ENCODE measurements at places on chromosomes 3 and 15.

GRCh38 chr3:57896691-57897090 is 111.5 kb upstream of the FLNB start:
- no peak for DNase-seq

GRCh38 chr15:77843546-77843945 is 210.8 kb upstream of the LINGO1 start:
- no peak for DNase-seq

- no peak for DNase-seq
Measured at GRCh38 chr3:132783152-132783551, 60.9 kb upstream of the NPHP3 start.

DNA sequence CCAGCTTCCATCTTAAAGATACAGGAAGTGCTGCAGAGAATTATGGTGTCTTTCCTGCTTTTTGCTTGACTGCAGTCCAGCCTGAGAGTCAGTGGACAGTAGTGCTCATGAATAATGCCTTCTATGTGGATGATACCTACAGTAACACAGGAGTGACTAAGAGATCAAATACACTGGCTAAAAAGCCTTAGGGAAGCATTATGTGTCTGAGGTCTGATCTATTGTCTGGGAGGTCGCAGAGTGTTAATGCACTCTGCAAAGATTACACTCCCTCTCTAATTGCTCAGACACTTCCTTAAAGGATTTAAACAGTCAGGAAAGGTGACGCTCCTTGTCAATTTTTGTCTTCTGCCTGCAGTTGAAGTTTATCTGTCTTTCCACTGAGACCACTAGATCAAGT is 183.6 kb downstream of the MCTP2 start:
- DNase-seq = no peak

- DNase-seq = peak; percentile 95
Measured at GRCh38 chr3:47324278-47324865, 41.6 kb downstream of the KLHL18 start.

Data from osteoblast (primary cell).